T-cell (primary cell): ENCODE measurements at places on chromosomes 11 and 22. TPM values are rescaled to one million over a fixed set of nuclear protein-coding genes. Genes with fewer than 3 reads are reported as not detected.

Gene ARHGEF17
- total RNA-seq = 0.64 TPM

Gene LIPT2
- total RNA-seq = 11.0 TPM

Gene NPAS4
- total RNA-seq = not detected

Gene GPHA2
- not detected for total RNA-seq

Gene APOBEC3B
- 2.4 TPM for total RNA-seq

Gene BTG4
- not detected for total RNA-seq

Gene CARD18
- not detected for total RNA-seq

Gene PDGFD
- 1.5 TPM for total RNA-seq

Gene SFI1
- 296 TPM for total RNA-seq

Gene PTPRCAP
- total RNA-seq = 282 TPM

Gene HEPACAM
- total RNA-seq = not detected

Gene YPEL4
- total RNA-seq = 1.8 TPM

Gene YAP1
- total RNA-seq = 0.33 TPM

GRCh38 chr11:112637876-112638275, 323.3 kb upstream of the NCAM1 start:
- H3K4me3 ChIP-seq = no peak overlapping the region
- H3K4me1 ChIP-seq = no peaks in the 10 kb centered on the region
- no peaks in the 10 kb centered on the region for H3K36me3 ChIP-seq
- H3K27me3 ChIP-seq = peaks cover 9% of the 10 kb centered on the region

DNA sequence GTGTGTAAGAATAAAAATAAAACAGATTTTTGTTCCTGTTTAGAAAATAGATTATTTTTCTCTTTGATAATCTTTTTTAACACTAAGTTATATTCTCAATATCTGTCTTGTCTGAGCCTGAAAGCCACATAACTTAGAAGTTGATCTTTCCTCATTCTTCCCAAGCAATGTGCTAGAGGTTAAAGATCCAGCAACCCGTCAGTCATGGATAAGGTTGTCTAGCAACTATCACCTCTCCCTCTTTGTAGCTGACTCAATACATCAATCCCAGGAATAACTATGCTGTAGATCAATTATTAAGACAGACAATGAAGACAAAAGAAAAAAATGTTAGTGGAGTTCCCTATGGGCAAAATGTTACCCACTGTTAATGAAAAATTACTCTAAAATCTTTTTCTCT, 813.1 kb upstream of the CCDC179 start:
- no peaks in the 10 kb centered on the region for H3K27me3 ChIP-seq
- H3K27ac ChIP-seq = no peak overlapping the region
- no peaks in the 10 kb centered on the region for H3K36me3 ChIP-seq
- no peak overlapping the region for H3K4me3 ChIP-seq
- H3K4me1 ChIP-seq = no peaks in the 10 kb centered on the region

DNA sequence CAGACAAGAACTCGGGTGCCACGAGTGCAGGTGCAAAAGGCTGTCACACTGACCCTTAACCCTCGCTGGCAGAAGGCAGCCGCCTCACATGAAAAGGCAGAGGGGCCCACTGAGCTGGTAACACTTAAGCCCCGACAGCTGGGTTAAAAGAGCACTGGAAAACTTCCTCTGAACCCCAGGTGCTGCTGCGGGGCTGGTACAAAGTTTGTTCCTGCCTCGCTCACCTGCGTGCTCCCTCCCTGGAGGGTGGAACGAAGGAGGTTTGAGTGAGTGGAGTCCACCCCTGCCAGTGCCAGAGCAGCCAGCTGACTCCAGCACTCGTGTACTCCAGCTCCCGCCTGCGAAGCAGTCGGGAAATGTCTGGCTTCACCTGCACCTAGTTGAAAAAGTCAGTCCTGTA, 12.6 kb downstream of the SULT4A1 start:
- H3K27me3 ChIP-seq = no peaks in the 10 kb centered on the region
- H3K4me3 ChIP-seq = no peak overlapping the region
- no peaks in the 10 kb centered on the region for H3K4me1 ChIP-seq
- H3K36me3 ChIP-seq = no peaks in the 10 kb centered on the region

GRCh38 chr22:40819599-40820140, 524 bp upstream of the SLC25A17 start:
- H3K27ac ChIP-seq = no peak overlapping the region
- H3K27me3 ChIP-seq = no peaks in the 10 kb centered on the region
- DNase-seq = no peak
- H3K4me3 ChIP-seq = peak overlapping the region; percentile 53

- H3K27me3 ChIP-seq = peaks cover 6% of the 10 kb centered on the region
- H3K4me3 ChIP-seq = no peak overlapping the region
- no peaks in the 10 kb centered on the region for H3K4me1 ChIP-seq
- no peak overlapping the region for H3K27ac ChIP-seq
- no peaks in the 10 kb centered on the region for H3K36me3 ChIP-seq
Measured at GRCh38 chr11:115682888-115683287, 178.7 kb upstream of the CADM1 start.

DNA sequence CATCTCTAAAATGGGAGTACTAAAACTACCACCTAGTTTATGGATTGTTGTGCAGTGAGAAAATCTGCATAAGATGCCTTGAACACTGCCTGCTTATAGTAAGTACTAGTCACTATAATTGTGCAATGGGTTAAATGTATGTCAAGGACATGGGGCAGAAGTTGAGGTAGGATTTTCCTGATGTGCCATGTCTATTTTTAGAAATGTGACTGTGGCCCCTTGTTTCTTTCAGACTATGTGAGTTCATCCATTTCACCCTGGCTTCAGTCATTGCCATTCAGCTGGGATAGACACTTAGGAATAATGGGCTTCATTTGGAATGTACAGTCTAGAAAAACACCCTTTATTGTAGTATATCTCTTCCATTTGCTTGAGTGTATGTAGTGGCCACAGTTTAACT, 51.4 kb downstream of the BDNF start:
- H3K4me1 ChIP-seq = no peaks in the 10 kb centered on the region
- H3K27ac ChIP-seq = no peak overlapping the region
- DNase-seq = no peak
- H3K27me3 ChIP-seq = no peaks in the 10 kb centered on the region

GRCh38 chr11:86617502-86617901, 54.9 kb downstream of the ME3 start:
- no peak overlapping the region for H3K27ac ChIP-seq
- no peaks in the 10 kb centered on the region for H3K27me3 ChIP-seq
- no peaks in the 10 kb centered on the region for H3K4me1 ChIP-seq
- no peak overlapping the region for H3K4me3 ChIP-seq
- DNase-seq = no peak

- no peak overlapping the region for H3K27ac ChIP-seq
- H3K27me3 ChIP-seq = no peaks in the 10 kb centered on the region
- no peak for DNase-seq
- no peaks in the 10 kb centered on the region for H3K36me3 ChIP-seq
Measured at GRCh38 chr11:2696455-2696854, 3.3 kb downstream of the KCNQ1OT1 start.

- H3K27ac ChIP-seq = no peak overlapping the region
- no peak overlapping the region for H3K4me3 ChIP-seq
- no peaks in the 10 kb centered on the region for H3K27me3 ChIP-seq
- no peaks in the 10 kb centered on the region for H3K4me1 ChIP-seq
- DNase-seq = no peak
Measured at GRCh38 chr22:25350551-25350971, 131.1 kb downstream of the CRYBB2 start.

- H3K4me3 ChIP-seq = no peak overlapping the region
- no peaks in the 10 kb centered on the region for H3K36me3 ChIP-seq
- H3K27me3 ChIP-seq = no peaks in the 10 kb centered on the region
- no peaks in the 10 kb centered on the region for H3K4me1 ChIP-seq
Measured at GRCh38 chr11:36622431-36623136, 24.5 kb upstream of the RAG2 start.

GRCh38 chr11:110272919-110273318, 23.5 kb downstream of the RDX start:
- no peak overlapping the region for H3K4me3 ChIP-seq
- H3K4me1 ChIP-seq = no peaks in the 10 kb centered on the region
- H3K27me3 ChIP-seq = no peaks in the 10 kb centered on the region
- H3K27ac ChIP-seq = no peak overlapping the region

GRCh38 chr11:94793002-94793401, 24.8 kb downstream of the AMOTL1 start:
- H3K4me1 ChIP-seq = no peaks in the 10 kb centered on the region
- H3K27me3 ChIP-seq = peaks cover 3% of the 10 kb centered on the region
- H3K4me3 ChIP-seq = no peak overlapping the region
- no peaks in the 10 kb centered on the region for H3K36me3 ChIP-seq
- DNase-seq = no peak

GRCh38 chr11:17208257-17208999, 642 bp upstream of the PIK3C2A start:
- no peaks in the 10 kb centered on the region for H3K36me3 ChIP-seq
- DNase-seq = peak; percentile 27
- H3K4me1 ChIP-seq = peaks cover 22% of the 10 kb centered on the region
- no peaks in the 10 kb centered on the region for H3K27me3 ChIP-seq
- H3K27ac ChIP-seq = peak overlapping the region; percentile 89

DNA sequence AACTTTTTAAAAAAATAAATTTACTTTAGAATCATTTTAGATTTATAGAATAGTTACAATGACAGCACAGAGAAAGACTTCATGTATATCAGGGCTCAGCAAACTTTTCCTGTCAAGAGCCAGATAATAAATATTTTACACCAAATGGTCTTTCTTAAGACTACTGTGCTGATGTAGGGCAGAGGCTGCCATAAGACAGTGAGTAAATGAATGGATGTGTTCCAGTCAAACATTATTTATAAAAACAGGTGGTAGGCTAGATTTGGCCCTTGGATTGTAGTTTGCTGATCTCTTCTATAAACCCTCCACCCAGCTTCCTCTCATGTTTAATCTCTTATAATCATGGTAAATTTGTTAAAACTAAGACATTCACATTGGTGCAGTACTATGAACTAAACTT, 33.0 kb downstream of the CECR2 start:
- H3K4me3 ChIP-seq = no peak overlapping the region
- no peak overlapping the region for H3K27ac ChIP-seq
- H3K4me1 ChIP-seq = no peaks in the 10 kb centered on the region
- H3K27me3 ChIP-seq = no peaks in the 10 kb centered on the region
- no peak for DNase-seq

DNA sequence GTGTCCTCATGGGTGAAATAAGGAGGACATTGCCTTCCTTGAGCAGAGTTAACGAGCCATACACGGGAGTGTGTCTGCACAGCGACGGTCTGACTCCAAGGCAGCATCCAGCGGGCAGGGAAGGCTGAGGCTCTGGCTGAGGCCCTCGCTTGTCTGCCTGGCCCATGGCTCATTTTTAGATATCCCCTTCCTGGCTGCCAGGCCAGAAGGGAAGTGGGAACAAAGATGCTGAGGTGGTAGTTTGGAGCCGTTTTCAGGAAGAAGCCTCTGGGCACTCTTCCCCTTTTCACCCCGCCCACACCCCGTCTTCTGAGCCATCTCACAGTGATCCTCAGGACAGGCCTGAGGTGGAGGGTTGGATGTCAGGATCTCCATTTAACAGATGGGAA, 3.0 kb upstream of the SLCO2B1 start:
- peaks cover 17% of the 10 kb centered on the region for H3K27me3 ChIP-seq
- H3K27ac ChIP-seq = no peak overlapping the region
- H3K4me3 ChIP-seq = no peak overlapping the region
- H3K4me1 ChIP-seq = peaks cover 5% of the 10 kb centered on the region
- DNase-seq = no peak

GRCh38 chr11:12526789-12527188, 147.4 kb upstream of the TEAD1 start:
- no peaks in the 10 kb centered on the region for H3K4me1 ChIP-seq
- H3K36me3 ChIP-seq = no peaks in the 10 kb centered on the region
- no peak overlapping the region for H3K27ac ChIP-seq
- no peaks in the 10 kb centered on the region for H3K27me3 ChIP-seq
- no peak for DNase-seq
- H3K4me3 ChIP-seq = no peak overlapping the region

DNA sequence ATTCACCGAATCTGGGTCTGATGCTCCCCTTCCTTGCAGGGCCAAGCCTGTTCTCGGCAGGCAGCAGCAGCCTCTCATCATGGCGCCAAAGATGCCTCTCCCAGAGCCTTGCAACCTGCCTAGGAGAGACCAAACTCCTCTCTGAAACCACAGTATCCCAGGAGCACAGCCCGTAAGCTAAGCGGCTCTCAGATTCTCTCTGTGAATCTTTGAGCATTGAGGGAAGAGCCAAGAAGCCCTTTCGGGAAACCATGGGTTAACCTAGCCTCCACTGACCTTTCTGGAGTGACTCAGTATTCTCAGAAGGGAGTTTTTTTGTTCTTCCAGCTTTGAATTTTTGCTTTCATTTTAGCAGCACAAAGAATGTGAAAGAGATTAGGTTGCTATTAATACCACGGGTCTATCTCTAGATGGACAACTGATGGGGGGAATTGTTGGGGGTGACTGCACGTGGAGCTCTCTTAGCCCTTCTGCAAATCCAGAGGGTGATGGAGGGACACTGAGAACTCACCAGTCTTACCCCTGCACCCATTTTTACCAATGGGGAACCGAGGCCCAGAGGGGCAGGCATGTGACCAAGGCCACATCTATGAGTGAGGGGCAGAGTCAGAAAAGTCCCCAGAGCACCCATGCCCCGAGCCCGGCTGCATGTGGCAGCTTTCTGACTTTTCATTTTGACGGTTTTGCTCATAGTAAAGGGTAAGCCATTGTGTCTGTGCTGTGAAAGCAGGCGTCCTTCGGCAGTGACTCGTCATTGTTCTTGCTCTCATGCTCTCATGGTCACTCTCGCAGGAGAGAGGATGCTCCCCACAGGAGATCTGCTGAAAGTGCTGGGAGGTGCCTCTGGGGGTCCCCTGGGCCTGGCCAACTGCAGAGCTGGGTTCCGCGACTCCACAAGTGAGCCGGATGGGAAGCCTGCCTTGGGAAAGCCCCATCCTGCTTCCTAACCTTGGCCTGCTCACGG, 36.0 kb downstream of the IRAG1 start:
- no peak for DNase-seq
- peaks cover 5% of the 10 kb centered on the region for H3K4me1 ChIP-seq
- no peak overlapping the region for H3K27ac ChIP-seq
- no peak overlapping the region for H3K4me3 ChIP-seq
- H3K27me3 ChIP-seq = no peaks in the 10 kb centered on the region

- H3K27ac ChIP-seq = no peak overlapping the region
- no peaks in the 10 kb centered on the region for H3K4me1 ChIP-seq
- H3K4me3 ChIP-seq = no peak overlapping the region
- DNase-seq = no peak
- H3K27me3 ChIP-seq = no peaks in the 10 kb centered on the region
Measured at GRCh38 chr11:92791886-92792285, 177.6 kb upstream of the MTNR1B start.

DNA sequence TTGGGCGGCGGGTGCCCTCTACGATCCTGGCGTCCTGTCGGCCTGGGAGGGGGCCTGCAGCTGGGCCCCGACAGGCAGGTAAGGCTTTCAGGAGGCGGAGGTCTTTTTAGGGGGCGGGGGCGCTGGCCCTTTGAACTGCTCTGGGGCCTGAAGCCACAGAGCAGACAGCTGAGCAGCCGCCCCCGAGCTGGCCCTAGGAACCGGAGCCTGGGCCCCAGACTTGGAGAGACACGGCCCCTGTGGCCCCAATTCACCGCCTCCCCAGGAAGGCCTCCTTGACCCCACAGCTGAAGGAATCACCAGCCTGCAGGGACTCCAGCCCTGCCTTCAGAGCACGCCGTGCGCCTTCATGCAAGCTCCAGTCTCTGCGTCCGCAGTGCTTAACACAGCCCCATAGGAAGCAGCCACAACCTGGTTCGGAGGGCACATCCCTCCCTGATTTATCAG, 618 bp upstream of the CERK start:
- H3K27ac ChIP-seq = peak overlapping the region; percentile 56
- peak overlapping the region; percentile 56 for H3K4me3 ChIP-seq
- H3K27me3 ChIP-seq = no peaks in the 10 kb centered on the region

GRCh38 chr22:50236731-50237409, 8.0 kb downstream of the TUBGCP6 start:
- no peaks in the 10 kb centered on the region for H3K4me1 ChIP-seq
- DNase-seq = no peak
- H3K27ac ChIP-seq = no peak overlapping the region
